ENCODE measurements at places on chromosomes 2 and 18.

DNA sequence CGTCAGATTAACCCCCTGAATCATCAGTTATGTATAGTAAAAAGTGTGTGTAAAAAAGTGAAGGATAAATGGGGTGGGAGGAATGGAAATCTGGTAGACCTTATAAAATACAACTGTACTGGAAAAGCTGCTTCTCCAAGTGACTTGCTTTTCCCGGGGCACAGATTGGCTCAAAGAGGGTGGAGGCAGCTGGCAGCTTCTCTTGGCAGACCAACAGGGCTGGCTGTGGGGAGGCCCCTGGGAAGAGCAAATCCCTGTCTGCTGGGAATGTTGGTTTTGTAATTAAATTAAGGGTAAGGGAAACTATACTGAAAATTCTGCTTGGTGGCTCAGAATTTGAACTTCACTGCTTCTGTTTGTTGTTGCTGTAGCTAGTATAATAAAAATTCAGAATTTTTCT is 154.2 kb upstream of the DLX2 start:
- DNase-seq = no peak

- no peak for DNase-seq
Measured at GRCh38 chr18:53605198-53605597, 619.3 kb downstream of the MBD2 start.

GRCh38 chr2:53208815-53209214 is 558.8 kb upstream of the CHAC2 start:
- no peak for DNase-seq

- no peak for DNase-seq
Measured at GRCh38 chr2:190415794-190416775, 7.9 kb downstream of the MFSD6 start.

DNA sequence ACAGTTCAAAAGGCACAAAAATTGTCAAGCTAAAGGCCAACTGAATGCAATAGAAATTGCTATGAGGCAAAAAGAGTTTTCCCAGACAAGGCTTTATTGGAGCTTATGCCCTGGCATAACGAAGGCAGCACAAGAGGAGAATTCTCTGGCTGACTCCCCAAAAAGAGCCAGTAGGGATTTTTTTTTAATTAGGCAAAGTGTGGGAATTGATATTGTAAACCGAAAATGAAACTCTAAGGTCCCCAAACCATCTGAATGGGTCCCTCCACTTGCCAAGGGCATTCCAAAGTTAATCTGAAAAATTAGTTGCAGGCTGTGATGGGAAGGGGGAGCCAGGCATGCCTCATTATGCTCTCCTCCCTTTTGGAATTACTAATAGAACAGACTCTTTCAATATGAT is 118.9 kb downstream of the SPOPL start:
- DNase-seq = no peak

DNA sequence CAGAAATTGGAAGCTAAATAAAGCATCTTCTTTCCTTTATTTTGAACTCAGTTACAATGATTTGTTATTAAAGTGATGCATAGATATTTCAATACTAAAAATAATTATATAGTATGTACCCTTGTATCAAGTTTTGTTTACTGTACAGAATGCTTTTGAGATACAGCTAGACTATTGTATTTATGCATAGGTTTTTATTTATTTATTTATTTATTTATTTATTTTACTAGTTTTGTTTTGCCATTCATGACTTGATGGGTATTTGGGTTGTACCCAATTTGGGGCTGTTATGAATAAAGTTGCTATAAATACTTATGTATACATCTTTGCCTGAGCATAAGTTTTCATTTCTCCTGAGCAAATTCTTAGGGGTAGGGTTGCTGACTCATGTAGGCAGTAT is 118.7 kb upstream of the NXPH2 start:
- DNase-seq = no peak

GRCh38 chr2:200862532-200863000 is 1.9 kb downstream of the CLK1 start:
- no peak for DNase-seq

GRCh38 chr2:12196495-12196894 is 450.1 kb downstream of the LPIN1 start:
- no peak for DNase-seq

Measured in substantia nigra (tissue), 51 donors.